Spinal cord (tissue), 10 donors: ENCODE measurements at places on chromosomes 11 and 22. TPM values are rescaled to one million over a fixed set of nuclear protein-coding genes. Genes with fewer than 3 reads are reported as not detected.

The EXPH5 gene
- 3.6 TPM for total RNA-seq

DNA sequence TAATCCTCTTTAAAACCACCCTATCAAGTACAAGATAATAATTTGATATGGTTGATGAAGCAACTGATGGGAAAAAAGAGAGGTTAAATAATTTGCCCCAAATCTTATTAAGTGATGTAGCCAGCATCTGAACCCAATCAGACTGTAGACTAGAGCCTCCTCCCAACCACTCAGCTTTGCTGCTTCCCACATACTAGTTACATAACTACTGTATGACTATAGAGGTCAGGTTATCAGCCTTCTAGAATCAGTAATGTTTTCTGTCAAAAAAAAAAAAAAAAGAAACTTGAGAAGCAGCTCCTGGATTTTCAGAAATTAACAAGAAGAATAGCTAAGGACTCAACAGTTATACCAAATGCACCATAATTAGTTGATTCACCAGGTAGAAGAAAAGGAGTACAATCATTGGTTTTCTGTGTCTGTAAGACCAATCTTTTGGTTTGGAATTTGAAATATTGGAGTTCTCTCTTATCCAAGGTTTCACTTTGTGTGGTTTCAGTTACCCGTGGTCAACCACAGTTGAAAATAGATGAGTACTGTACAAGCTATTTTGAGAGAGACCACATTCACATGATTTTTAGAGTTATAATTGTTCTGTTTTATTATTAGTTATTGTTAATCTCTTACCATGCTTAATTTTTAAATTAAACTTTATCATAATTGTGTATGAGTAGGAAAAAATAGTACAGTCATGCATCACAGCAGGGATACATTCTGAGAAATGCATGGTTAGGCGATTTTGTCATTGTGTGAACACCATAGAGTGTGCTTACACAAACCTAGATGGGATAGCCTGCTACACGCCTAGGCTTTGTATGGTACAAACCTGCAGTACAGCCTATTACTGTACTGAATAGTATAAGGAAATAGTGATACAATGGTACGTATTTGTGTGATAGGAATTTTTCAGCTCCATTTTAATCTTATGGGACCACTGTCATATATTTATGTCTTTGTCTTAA lies 72.2 kb downstream of the PDHX start:
- DNase-seq = no peak

DNA sequence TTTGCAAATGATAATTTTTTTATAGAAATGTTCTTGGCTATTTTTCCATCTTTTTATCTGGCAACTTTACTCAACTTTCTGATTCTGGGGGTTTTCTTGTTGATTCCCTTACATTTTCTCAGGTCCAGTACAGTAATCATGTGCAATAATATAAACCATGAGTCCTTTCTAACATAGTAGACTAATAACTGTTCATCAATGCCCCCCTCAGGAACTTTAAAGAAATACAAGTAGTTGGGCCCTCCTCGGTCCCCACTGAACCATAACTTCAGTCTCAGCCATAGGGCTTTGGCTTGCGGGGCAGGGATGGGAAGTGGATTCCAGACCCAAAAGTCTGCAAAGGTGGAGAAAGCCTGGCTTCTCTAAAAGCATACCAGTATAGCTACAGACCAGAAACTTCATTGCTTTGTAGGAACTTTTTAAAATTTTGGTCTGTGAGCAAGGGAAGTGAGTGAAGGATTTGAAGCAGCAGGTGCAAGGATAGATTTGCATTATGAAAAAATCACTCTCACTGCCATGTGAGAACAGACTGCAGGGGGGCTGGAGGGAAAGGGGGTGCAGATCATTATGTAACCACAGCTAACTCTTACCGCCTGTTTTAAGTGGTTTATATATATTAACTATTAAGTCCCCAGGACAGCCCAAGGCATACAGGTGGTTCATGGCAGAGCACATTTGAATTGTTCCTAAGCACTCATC lies 10.4 kb upstream of the TUB start:
- DNase-seq = no peak

GRCh38 chr22:46373921-46374662 lies 38.6 kb downstream of the TRMU start:
- no peak for DNase-seq
